ENCODE measurements at places on chromosomes 13 and 19. TPM values are rescaled to one million over a fixed set of nuclear protein-coding genes. Genes with fewer than 3 reads are reported as not detected.

DNA sequence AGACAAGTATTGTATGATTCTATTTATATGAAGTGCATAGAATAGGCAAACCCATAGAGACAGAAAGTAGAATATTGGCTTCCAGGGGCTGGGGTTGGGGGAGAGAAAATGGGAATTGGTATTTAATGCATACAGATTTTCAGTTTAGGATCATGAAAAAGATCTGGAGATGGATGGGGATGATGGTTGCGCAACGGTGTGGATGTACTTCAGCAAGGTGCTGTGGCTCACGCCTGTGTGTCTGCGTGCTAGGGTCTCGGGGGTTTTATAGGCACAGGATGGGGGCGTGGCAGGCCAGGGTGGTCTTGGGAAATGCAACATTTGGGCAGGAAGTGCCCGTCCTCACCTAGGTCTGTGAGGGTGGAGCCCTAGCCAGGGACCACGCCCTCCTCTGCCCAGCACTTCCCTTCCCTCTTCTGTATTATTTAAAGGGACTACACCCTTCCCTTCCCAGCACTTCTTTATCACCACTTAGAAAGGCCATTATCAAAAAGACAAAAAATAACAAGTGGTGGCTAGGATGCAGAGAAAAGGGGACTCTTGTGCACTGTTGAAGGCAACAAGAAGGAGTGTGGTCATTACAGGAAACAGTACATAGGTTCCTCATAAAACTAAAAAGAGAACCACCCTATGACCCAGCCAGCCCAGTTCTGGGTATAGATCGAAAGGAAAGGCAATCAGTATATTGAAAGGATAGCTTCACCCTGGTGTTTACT lies 29.0 kb downstream of the LILRB4 start:
- no peak for DNase-seq

GRCh38 chr19:18701250-18701608 lies 17.7 kb downstream of the CRTC1 start:
- no peak for DNase-seq

- no peak for DNase-seq
Observed at GRCh38 chr19:17125062-17125727, 49.6 kb downstream of the MYO9B start.

Gene HIPK4
- total RNA-seq = 0.21 TPM

GRCh38 chr19:50764409-50764808 lies 5.9 kb upstream of the GPR32 start:
- DNase-seq = no peak

DNA sequence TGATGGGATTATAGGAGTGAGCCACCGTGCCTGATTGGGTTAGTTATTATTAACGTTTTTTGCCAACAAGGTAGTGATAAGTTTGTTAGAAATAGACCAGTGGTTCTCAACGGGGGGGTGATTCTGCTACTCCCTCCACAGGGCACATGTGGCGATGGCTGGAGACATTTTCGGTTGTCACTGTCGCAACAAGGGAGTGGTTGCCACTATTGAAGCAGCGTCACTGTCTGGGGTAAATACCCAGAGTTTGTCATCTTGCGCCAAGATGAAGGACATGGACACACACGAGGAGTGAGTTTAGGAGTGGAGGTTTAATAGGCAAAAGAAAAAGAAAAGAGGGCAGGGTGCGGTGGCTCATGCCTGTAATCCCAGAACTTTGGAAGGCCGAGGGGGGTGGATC lies 18.9 kb downstream of the ADGRE3 start:
- no peak for DNase-seq

- DNase-seq = no peak
Observed at GRCh38 chr13:95684418-95684817, 7.5 kb downstream of the DNAJC3 start.

DNA sequence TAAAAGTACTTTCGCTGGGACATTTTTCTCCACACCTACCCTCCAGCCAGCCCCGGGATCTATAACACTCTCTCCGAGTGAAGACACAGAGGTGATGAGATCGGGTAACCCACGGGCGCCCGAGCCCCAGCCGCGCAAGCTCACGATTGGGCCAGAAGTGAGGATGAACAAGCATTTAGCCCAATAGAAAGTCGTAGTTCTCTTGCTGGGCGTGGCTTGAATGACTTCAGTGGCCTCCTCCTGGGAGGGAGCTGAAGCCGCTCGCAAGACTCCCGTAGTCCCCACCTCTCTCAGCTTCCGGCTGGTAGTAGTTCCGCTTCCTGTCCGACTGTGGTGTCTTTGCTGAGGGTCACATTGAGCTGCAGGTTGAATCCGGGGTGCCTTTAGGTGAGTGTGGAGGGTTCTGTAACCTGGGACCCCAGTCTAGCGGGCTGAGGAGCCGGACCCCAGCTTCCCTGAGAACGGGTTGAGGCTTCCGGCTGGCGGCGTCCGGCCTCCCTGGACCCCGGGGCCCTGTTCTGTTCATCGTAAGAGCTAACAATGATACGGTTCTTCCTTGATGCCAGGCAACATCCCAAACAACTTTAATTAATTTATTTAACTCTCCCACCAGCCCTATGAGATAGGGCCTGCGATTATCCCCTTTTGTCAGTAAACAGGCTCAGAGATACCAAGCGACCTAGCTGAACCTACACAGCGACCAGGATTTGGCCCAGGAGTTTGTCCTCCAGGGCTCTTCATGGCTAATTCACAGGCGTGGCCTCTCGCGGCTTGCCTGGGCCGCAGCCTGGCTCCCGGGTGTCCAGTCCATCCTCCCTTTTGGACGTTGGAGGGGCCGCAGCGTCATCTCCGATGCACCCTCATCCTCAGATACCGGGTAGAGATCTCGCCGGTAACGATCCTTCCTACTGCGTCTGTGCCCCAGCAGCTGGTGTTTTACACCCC lies at the start of gene COX6B1:
Gene COX6B1, plus strand, starts transcription at position 307 of the 945 bp plus-strand sequence. CDS start 2,921 bp downstream, outside the sequence.
- peak; percentile 93 for DNase-seq

GRCh38 chr19:14139944-14140343 lies 3.6 kb upstream of the ASF1B start:
- no peak for DNase-seq

GRCh38 chr19:45417151-45417550 lies 6.6 kb downstream of the ERCC1 start:
- no peak for DNase-seq

DNA sequence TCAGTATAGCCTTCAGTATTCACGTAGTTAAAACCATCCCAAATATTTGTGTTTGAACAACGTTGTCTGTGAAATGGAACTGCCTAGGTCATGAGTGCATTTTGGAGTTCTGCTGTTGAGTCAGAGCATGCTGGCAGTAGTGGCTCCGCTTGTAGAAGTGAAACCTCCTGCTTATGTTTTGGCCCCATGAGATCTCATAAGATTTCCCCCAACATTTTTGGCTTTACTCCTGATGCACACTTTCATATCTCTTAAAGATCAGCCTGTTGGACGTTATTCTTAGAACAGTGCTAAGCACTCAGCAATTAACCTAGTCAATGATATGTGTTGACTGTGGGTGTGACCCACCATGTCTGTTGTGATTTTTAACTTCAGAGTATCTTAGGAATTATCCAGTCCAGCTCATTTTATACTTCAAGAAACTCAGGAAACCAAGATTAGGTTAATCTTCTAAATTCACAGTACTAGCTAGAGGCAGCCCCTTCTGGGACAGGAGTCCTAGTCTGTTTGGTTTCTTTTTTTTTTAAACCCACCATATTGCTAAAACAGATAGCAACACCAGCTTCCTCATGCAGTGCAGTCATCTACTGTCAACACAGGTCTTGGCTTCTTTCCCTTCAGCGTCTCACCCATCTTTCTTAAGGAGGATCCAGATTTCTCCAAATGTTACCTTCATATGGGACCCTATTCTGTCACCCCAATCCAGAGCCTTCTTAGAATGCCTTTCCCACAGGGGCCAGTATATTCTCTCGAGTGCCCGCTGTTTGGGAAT lies 26.2 kb downstream of the RAP2A start:
- no peak for DNase-seq

Gene GNA15
- 24.2 TPM for total RNA-seq

Gene FGF14
- 5.0 TPM for total RNA-seq

DNA sequence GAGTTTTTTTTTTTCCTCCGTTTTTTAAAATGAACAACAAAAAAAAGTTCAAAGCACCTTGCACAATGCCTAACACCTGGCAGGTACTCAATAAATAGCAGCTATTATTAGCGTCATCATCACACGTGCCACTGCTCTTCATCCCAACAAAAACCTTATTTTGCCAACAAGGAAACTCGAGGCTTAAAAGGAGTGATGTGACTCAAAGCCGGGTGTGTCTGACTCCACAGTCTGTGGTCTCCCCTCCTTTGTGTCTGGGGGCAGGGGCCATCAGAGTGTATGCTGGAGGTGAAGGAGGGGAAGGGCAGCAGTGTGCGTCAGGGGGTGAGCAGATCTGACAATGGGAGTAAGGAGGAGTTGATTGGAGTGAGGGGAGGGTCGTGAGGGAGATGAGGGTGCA lies 34.1 kb upstream of the POU2F2 start:
- no peak for DNase-seq

GRCh38 chr19:33416307-33417215 lies 43.1 kb downstream of the CEBPG start:
- no peak for DNase-seq

- no peak for DNase-seq
Observed at GRCh38 chr13:83618966-83619365, 263.3 kb downstream of the SLITRK1 start.

- DNase-seq = no peak
Observed at GRCh38 chr19:4120559-4121272, 3.2 kb downstream of the MAP2K2 start.

- DNase-seq = no peak
Observed at GRCh38 chr13:51645154-51645650, 60.9 kb downstream of the WDFY2 start.

DNA sequence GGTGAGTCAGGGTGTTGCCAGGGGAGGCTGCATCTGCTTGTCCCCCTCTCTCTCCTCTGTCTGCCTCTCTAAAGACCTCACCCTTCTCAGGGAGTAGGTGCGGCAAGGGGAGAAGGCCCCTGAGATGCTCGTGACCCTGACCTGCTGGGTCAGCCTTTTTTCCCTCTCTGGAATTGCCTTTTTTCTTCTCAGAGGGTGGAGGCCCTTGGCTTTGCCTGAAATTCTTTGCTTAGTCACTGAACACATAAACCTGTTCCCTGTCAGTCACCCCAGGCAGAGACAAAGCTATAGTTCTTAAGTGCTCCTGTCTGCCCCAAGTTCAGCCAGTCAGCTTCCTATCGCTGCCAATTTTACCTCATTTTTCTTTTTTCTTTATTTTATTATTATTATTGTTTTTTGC lies 35.2 kb upstream of the PEG3 start:
- no peak for DNase-seq

- DNase-seq = no peak
Observed at GRCh38 chr13:94827566-94827965, 115.2 kb upstream of the SOX21 start.

Gene FGF21
- total RNA-seq = not detected

GRCh38 chr13:46906405-46906804 lies 9.6 kb upstream of the HTR2A start:
- DNase-seq = no peak

Measured in lower lobe of right lung (tissue), 2 donors.